ENCODE measurements at places on chromosomes 11 and 22.

- DNase-seq = peak; percentile 4
These were observed 45.8 kb downstream of the NCAM1 start for GRCh38 chr11:113006896-113007445.

DNA sequence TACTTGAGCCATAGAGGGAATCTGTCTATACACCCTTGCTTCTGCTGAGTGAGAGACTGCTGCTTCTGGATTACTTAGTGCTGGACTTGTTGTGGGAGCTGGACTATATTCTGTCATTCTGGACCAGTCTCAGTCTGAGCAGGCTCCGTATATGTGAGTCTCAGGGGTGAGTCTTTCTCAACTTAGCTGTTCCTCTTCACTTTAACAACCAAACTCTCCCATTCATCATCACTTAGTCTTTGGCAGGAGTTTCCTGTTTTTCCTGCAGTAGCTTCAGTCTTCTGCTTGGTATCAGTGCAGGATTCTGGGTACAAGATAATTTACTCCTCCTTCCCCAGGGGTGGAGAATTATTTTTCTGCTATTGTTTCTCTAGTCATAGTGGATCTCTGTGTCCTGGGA, 779.5 kb downstream of the METTL15 start:
- DNase-seq = no peak

- no peak for DNase-seq
These were observed 291.3 kb downstream of the TBC1D22A start for GRCh38 chr22:47053726-47054141.

DNA sequence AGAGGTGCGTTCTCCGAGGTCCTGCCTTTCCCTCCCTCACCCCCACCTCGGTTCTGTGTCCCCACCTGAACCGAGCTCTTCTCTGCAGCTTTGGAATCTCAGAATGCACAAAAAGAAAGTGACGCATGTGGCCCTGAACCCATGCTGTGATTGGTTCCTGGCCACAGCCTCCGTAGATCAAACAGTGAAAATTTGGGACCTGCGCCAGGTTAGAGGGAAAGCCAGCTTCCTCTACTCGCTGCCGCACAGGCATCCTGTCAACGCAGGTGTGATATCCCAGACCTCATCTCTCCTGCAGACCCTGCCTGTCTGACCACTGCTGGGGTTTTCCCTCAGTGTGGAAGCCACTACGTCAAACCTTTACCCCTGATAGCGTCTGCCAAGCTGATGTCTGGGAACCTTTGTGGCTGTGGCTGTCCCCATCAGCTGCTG, 13.9 kb downstream of the ACP2 start:
- DNase-seq = peak; percentile 76

- no peak for DNase-seq
These were observed 14.9 kb downstream of the CASP12 start for GRCh38 chr11:104883342-104883741.

DNA sequence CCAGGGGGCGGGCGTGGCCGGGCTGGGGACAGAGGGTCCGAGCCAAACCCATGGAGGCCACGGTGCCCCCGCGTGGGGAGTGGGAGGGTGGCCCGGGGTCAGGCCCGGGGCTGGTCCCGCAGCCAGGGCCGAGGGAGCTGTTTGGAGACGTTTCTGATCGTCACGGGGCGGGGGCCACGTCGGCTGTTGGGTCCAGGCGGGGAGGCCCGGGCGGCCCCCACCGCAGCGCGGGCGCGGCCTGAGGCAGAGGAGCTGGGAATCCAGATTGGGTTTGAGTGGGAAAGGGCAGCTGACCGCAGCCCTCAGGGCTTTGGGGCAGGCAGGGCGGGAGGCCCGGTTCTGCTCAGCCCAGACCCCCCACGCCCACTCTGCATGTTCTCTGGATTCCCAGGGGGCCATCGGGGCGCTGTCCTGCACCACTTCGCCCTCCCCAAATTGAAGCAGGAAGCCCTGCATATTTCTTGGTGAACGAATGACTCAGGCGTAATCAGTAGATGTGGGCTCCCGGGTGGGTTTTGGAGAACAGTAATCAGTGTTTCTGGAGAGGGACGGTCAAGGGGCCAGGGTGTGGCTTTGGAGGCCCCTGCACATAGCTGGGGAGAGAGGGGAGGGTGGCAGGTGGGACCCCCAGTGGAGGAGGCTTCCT, 583 bp downstream of the MRPL23 start:
- no peak for DNase-seq

DNA sequence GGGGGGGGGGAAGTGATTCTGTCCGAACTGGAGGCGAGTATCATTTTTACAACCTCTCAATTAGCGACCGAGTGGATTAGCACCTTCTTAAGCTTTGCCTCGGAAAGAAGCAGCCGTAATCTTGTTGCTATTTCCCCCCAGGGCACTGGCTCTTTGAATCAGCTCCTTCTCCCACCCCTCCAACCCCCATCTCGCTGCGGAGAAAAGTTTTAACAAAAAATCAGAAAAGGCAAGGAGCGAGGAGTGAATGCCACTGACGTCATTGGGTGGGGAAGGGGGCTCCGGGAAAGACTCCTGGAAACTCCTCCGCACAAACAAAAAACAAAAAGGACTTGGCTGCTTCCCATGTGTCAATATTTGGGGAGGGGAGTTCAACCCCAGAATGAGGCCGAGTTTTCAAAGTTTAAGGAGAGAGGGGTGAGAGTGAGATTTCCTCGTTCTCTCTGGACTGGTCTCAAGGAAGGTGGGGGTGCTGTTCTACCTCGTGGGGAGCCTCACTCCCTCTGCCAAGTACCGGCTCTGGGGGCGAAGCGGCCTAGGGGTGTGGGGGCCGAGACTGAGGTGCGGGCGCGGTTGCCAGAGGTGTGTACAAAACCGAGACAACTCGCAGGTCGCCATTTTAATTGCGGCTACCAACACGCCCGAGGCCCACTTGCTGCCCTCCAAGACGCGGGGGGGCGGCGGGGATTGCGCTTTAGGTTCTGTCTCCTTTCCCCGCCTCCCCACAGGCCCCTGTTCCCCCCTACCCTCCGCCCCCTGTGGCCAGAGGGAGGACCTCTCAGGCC, 2.5 kb upstream of the PAX6 start:
- DNase-seq = no peak

DNA sequence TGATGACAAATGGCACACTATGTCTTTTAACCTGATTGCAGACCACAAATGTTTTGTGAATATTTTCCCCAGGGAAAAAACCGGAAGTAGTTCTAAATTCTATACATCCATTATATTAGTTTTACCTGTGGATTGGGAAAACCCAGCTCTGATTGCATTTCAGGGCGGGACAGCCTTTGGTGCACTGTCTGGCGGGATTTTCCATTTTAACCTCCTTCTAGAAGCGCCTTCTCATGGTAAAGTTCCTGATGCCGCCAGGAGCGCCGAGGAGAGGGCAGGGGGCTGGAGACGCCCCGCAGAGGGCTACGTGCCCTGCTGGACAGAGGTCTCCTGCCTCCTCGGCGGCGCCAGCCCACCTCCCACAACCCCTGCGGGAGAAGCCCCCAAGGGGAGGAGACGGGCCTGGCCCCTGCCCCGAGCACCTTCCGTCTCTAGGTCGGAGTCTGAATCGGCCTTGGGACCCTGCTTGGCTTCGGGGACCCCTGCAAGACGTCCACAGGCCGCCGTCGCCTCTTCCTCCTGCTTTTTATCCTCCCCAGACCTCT, 1.2 kb upstream of the P2RX6 start:
- no peak for DNase-seq

DNA sequence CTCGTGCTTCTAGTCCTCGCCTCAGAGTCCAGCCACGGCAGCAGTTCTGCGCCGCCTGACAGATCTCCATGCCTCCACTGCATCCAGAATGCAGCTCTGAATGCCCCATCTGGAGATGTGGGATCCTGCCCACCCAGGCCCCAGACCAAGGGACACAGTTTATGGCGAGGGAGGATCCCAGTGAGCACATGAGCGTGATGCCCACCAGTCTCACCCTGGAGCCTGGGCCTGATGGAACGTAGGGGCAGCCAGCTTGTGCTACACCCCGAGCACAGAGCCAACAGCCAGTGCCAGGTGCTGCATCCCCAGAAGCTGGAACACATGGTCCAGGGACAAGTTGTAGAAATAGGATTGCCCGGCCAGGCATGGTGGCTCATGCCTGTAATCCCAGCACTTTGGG, 10.4 kb downstream of the IGLL1 start:
- no peak for DNase-seq

- no peak for DNase-seq
These were observed 14.3 kb upstream of the BCL9L start for GRCh38 chr11:118939953-118940598.
